Hematopoietic multipotent progenitor cell treated with erythropoietin and hydrocortisone succinate and interleukin-3 and kit ligand, for 8 days (in vitro differentiated cells): ENCODE measurements at places on chromosomes 5 and 9.
A peak's percentile ranks its signal among the peaks of the same experiment; 100 is the strongest.

DNA sequence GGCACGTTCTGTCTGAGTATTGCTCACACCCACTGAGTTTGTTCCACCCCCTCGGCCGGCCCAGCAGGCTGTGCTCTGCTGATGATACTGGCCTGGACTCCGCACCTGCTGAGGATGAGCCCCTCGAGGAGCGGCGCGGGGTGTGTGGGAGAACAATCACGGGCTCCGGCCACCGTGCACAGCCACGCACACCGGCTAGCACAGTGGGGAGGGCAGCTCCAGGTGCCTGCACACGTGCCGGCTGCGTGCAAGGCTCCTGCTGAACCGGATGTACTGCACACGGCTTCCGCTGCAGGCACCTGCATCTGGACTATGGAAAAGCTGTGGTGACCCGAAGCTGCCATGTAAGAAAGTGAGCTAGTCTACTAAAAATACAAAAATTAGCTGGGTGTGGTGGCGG is 485.2 kb upstream of the CDH9 start:
- DNase-seq, result no peak

DNA sequence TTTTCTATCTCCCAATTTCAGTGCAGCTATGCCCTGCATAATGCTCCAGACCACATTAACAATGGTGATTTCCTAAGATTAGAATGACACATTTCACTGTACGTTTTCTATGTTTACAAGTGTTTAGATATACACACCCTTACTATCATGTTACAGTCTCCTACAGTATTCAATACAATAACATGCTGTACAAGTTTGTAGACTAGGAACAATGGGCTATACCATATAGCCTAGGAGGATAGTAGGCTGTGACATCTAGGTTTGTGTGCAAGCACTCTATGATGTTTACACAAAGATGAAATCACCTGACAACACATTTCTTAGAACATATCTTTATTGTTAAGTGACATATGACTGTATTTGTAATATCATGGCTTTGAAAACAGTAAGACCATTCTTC is 1435.6 kb upstream of the NUDT12 start:
- DNase-seq, result no peak

DNA sequence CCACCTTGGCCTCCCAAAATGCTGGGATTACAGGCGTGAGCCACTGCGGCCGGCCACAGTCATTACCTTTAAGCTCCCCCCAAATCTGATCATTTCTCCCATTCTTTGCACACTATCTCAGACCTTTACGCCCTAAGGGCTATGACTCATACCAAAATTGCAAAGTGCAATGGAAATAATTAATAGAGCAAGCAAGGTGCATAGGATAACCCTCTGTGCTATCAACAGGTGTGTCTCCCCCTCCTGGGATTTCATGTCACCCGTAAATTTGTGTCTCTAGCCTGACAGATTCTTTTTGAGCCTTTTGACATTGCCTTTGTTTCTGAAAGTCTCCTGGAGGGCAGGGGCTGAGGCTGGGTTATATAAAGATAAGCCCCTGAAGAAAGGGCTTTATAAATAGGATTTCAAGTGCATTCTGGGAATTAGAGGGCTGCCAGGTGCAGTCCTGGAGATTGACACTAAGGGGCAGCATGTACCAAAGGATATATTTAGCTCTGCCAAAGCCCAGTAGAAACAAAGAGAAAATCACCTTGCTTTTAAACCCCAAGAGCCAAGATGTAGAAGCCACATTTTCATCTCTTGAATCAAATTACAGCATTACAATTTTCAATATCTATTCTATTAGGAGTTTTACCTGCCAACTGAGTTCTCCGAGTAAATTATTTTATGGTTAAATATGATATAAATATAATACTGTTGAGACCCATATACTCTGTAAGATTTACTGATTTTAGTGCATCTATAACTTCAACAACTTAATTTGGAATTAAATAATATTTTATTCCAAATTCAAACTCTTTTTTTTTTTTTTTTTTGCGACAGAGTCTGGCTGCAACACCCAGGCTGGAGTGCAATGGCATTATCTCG is 18.2 kb downstream of the S100Z start:
- peak; percentile 81 for DNase-seq

GRCh38 chr5:126433701-126434100 is 10.5 kb downstream of the GRAMD2B start:
- no peak for DNase-seq
